Ascending aorta (tissue), 2 donors: ENCODE measurements at places on chromosomes 13 and 19.

DNA sequence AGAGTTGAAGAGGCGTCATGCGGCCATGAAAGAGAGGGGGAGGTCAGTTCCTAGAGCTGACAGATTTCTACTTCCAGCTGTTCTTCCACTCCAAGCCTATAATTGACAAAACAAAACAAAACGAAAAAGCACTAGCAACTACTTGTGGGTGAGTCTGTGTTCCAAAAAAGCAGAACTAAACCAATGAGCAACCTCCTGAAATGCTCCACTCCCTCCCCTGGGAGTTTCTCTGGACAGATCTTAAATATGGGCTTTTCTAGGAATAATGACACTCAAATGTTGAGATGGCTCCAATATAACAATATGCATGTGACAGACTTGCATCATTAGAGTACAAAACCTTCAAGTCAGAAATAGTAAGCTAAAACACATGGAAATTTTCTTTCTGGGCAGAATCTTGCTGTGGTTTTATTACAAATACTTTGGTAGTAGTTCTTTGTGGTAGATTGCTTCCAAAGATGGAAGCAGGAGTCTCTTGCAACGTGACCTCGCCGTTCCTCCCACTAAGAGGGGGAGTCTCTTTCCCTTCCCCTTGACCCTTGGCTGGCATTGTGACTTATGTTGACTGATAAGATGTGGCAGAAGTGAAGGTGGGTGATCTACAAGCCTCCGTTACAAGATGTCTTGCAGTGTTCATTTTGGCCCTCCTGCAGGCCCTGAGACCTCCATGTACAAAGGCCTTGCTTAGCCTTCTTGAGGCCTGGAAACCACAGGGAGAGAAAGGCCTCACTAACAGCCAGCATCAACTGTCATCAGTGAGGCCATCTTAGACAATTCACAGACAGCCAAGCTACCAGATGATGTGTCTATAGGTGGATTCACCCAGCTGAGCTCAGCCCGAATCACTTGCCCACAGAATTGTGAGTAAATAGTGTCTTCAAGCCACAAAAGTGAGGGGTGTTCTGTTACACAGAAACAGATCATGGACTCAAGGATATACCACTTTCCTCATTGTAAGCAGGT is 173.1 kb upstream of the RFC3 start:
- no peak for DNase-seq

GRCh38 chr13:95452375-95452774 is 100.1 kb upstream of the CLDN10 start:
- DNase-seq, result no peak

DNA sequence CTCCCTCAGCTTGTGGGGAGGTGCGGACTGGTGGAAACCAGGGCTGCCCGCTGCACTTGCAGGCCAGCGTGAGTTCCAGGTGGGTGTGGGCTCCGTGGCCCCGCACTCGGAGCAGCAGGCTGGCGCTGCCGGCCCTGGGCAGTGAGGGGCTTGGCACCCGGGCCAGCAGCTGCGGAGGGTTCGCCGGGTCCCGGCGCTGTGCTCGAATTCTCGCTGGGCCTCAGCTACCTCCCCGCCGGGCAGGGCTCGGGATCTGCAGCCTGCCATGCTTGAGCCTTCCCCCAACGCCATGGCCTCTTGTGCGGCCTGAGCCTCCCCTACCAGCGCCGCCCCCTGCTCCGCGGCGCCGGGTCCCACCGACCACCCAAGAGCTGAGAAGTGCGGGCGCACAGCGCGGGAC is 71.6 kb upstream of the ADGRL1 start:
- DNase-seq, result no peak

- DNase-seq, result no peak
Observed at GRCh38 chr13:44667943-44668342, 91.8 kb upstream of the TSC22D1 start.

- no peak for DNase-seq
Observed at GRCh38 chr13:52405767-52406494, at the start of gene THSD1. TSS of gene THSD1 (minus strand) at chr13:52406172. CDS start at chr13:52402600, 3,572 bp downstream.

DNA sequence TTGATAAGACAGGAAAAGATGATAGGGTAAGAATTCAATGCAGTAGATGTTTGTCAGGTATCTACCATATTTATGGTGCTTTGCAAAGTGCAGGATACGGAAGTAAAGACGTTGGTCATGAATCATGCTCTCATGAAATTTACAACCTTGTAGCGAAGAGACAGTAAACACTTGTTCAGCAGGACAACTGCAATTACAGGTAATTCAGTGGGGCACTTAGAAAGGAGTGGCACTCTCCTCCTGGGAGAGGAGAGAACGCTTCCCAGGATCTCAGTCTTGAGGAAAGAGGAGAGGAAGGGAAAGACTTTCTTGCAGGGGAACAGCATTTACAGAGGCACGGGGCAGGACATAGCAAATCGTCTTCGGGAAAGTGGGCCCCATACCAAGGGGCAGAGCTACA is 46.4 kb downstream of the SOX1 start:
- DNase-seq, result no peak

DNA sequence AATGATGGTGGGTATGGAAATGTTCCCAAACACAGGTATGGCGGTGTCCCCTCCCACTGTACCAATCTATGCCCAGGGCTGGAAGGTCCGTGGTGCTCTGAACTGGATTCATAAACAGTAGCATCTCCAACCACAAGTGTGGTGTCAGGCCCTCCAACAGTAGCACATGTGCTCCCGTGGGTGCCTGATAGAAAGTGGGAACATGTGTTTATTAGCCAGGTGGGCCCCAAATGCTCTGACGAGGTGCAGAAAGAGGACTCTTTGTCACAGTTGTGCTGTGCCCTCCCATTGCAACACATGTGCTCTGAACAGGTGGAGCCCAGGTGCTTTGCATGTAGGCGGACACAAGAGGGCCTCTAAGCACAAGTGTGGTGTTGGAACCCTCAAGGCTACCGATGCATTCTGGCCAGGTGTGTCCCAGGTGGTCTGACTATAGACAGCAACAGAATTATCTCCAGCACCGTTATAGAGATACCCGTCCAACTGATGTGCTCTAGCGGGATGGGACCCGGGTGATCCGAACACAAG is 75.4 kb upstream of the ZNF30 start:
- no peak for DNase-seq

DNA sequence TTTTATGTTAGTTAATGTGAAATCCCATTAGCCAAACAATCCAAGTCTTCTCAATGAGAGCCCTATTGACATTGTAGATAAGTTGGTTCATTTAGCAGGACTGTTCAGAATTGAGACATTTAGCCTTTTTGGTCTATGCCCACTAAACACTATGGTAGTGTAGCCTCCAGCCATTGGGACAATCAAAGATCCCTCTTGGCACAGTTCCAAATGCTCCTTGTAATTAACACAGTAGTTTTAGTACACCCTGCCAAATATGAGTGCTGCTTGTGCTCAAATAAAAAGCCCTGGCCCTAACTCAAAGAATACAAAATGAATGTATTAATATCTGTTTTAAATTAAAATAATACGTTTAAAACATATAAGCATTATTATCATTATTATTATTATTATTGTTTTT is 15.4 kb upstream of the FAM216B start:
- DNase-seq, result no peak

- no peak for DNase-seq
Observed at GRCh38 chr13:110433014-110433413, 125.9 kb downstream of the COL4A2 start.
